ENCODE measurements at places on chromosomes 12 and 14.

GRCh38 chr14:41957459-41957858, 350.8 kb downstream of the LRFN5 start:
- no peak for DNase-seq

- no peak for DNase-seq
These were observed 12.6 kb downstream of the NRDE2 start for GRCh38 chr14:90319173-90319572.

GRCh38 chr12:102347811-102348210, 132.6 kb downstream of the IGF1 start:
- no peak for DNase-seq

- DNase-seq = peak; percentile 78
These were observed 55.9 kb downstream of the DYNC1H1 start for GRCh38 chr14:102020058-102020971.

DNA sequence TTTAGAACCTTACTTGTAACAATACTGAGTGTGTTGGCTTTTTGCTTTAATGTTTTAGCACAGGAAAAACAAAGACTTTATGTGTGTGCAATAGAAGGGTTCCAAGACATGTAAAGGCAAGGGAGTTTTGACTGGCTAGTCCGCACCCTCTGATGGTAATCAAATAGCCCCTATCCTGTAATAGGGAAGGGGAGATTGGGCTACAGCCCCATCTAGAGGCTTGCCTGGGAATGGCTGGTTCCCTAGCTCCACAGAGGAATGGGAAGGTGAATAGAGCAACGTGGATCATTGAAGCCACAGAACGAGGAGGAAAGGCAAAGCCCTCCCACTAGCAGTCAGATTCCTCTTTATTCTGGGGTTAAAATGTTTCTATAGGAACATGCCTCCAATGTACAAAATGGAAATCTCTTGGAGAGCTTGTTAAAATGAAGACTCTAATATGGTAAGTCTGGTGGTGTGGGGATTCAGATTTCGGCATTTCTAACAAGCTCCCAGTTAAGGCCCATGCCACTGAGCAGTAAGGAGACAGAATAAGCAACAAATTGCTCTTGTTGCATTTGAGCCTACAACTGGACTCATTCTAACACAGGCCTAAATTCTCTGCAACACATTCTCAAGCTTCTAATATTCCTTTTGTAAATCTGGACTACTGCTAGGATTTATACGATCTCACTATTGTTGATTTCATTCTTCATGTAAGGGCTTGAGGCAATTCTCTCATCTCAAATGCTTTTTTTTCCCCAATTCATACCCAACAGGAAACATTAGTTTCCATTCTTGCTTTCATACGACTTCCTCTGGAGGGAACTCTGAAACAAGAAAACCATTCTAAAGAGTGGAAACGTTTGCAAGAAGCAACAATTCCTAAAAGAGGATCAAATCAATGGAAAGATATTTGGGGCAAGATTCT, 57.1 kb downstream of the NIN start:
- no peak for DNase-seq

DNA sequence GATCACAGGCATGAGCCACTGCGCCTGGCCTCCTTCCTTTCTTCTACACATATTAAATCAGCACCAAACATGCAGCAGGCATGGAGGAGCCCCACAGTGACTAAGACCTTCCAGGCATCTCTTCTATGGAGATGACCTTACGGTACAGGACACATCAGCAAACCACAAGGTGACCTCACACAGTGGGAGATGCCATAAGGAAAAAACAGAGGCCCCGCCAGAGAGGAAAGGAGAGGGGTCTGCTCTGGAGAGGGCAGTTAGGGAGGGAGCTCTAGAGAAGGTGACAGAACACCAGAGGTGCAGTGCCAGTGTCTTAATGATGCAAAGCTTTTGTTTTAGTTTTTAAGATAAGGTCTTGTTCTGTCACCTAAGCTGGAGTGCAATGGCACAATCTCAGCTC, 81.1 kb upstream of the ESRRB start:
- DNase-seq = no peak

- DNase-seq = no peak
These were observed 52.6 kb downstream of the DIP2B start for GRCh38 chr12:50557421-50557820.

DNA sequence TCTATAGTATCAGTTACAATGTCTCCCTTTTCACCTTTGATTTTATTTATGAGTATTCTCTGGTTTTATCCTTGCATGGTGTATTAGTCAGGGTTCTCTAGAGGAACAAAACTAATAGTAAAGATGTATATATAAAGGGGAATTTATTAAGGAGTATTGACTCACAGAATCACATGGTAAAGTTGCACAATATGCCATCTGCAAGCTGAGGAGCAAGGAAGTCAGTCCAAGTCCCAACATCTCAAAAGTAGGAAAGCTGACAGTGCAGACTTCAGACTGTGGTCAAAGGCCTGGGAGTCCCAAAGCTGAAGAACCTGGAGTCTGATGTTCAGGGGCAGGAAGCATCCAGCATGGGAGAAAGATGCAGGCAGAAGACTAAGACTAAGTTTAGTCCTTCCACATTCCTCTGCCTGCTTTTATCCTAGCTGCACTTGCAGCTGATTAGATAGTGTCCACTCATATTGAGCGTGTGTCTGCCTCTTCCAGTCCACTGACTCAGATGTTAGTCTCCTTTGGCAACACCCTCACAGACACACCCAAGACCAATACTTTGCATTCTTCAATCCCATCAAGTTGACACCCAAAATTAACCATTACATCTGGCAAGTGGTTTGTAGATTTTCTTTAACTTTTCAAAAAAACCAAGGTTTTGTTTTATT, 308.0 kb upstream of the LMO3 start:
- DNase-seq = no peak

GRCh38 chr12:124087266-124088051, 114.4 kb downstream of the ZNF664 start:
- DNase-seq = no peak
